Sigmoid colon (tissue), 7 donors: ENCODE measurements at places on chromosomes 16 and 17. TPM values are rescaled to one million over a fixed set of nuclear protein-coding genes. Genes with fewer than 3 reads are reported as not detected.

DNA sequence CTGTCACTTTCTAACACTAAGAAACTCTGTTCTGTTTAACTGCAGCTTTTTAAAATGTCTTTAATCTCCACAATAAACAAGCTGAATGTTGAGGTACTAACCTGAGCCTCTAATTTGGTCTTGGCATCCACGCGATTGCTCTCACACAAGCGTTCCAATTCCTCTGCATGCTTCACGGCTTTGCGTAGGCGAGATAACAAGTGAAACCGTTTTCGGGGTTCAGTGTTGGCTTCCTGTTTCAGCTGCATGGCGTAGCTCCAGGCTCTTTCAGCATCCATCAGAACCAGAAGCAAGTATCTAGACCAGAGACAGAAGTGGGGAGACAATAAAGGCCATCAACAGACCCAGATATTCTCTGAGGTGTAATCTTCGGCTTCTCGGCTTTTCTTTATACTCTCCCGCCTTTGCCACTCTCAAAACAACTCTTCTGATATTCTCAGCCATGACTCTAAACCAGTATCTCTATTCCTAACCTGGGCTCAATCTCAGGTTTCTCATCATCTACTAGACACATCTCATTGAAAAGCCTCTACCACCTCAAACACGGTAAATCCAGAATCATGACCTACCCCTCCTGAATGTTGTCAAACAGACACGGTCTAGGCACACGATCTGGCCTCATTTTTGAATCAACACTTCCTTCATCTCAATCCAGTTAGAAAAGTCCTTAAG lies 8.3 kb downstream of the SRP68 start:
- no peaks in the 10 kb centered on the region for H3K4me1 ChIP-seq
- H3K27me3 ChIP-seq = no peaks in the 10 kb centered on the region
- H3K4me3 ChIP-seq = no peak overlapping the region
- peaks cover 58% of the 10 kb centered on the region for H3K36me3 ChIP-seq
- no peak for DNase-seq

GRCh38 chr16:50568187-50568815 lies 20.1 kb downstream of the NKD1 start:
- H3K36me3 ChIP-seq = no peaks in the 10 kb centered on the region
- H3K27me3 ChIP-seq = no peaks in the 10 kb centered on the region
- no peak for DNase-seq
- peak overlapping the region; percentile 60 for H3K27ac ChIP-seq
- peaks cover 16% of the 10 kb centered on the region for H3K4me1 ChIP-seq
- H3K4me3 ChIP-seq = no peak overlapping the region

GRCh38 chr16:88323546-88324330 lies 59.0 kb upstream of the ZNF469 start:
- no peaks in the 10 kb centered on the region for H3K27me3 ChIP-seq

GRCh38 chr16:24070851-24071250 lies 185.3 kb upstream of the CACNG3 start:
- no peak overlapping the region for H3K27ac ChIP-seq
- DNase-seq = no peak
- peaks cover 1% of the 10 kb centered on the region for H3K4me1 ChIP-seq

The DPEP2 gene
- total RNA-seq = 2.1 TPM
